ENCODE measurements at places on chromosomes 4 and X. TPM values are rescaled to one million over a fixed set of nuclear protein-coding genes. Genes with fewer than 3 reads are reported as not detected.

GABRQ gene
- under 0.01 TPM for total RNA-seq

TAF7L gene
- 0.35 TPM for total RNA-seq

ARMCX2 gene
- total RNA-seq, result 0.58 TPM

TRPC3 gene
- total RNA-seq, result not detected

PAGE2 gene
- not detected for total RNA-seq

PDZD4 gene
- 0.63 TPM for total RNA-seq

CXCL5 gene
- total RNA-seq, result 0.55 TPM

RBM47 gene
- 47.6 TPM for total RNA-seq

WWC2 gene
- 15.8 TPM for total RNA-seq

GRCh38 chr4:79227860-79228259 lies 98.0 kb downstream of the NAA11 start:
- DNase-seq, result no peak

DNA sequence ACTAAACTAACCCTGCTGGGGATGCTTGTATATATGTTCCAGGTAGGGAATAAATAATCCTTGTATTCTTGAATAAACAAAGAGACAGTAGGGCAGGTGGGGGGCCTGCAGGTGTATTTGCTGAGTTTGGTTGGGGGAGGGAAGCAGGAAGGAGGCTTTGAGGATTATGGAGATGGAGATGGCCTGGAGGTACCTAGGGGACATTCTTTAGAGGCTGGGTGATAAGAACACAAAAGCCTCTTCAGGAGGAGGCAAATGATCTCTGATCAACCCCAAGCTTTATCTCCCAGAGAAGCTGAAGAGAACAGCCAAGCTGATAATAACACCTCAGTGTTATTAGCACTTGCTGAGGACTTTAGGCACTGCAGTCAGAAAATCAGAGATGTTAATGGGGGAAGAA lies 187.7 kb downstream of the MGST2 start:
- no peak for DNase-seq

GRCh38 chr4:146407669-146408084 lies 114.1 kb downstream of the SLC10A7 start:
- peak; percentile 84 for DNase-seq

- no peak for DNase-seq
These were observed 426.5 kb upstream of the PABPC4L start for GRCh38 chr4:134628066-134628465.

- DNase-seq, result no peak
These were observed 505.0 kb upstream of the PITX2 start for GRCh38 chr4:111127841-111128240.

DNA sequence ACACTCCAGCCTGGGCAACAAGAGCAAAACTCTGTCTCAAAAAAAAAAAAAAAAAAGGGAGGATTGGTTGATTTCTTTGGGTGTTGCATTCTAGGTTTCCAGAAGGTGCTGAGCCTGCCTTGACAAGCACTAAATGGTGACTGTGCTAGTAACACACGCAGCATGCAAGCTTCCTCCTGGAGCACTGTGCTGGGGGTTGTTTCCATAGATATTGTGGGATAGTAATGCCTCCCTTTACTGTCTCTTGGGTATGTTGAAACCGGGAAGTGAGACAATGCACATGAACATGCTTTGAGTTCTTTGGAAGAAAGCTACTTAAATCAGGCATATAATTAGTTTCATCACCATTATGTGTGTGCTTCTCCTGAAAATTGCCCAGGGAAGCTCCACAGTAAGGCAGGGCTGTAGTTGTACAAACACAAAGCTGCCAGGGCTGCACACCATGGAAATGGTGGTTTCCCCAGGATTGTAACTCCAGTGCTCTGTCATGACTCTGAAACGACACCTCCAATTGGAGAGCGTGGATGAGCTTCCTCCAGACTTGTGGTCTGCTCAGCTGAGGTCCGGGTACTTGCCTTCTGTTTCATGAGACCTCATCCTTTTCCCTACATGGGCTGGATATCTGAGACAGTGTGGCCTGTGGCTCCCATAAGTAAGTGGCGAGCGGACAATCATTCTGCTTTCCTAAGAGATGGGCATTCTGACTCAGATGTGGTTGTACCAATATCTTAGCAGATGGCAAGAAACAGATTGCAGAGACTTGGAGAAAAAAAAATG lies 31.5 kb upstream of the STOX2 start:
- DNase-seq, result no peak

DNA sequence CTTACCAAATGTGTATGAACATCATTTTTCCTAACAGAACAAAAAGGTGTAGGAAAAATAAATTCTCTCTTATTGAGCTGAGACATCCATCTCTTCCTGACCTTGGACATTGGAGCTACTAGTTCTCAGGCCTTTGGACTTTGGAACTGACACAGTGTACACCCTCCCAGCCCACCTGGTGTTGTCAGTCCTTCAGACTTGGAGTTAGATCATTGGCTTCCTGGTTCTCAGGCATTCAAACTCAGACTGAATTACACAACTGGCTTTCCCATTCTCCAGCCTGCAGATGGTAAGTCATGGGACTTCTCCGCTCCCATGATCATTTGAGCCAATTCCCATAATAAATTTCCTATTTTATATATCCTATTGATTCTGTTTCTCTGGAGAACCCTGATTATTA lies 84.8 kb upstream of the EDNRA start:
- DNase-seq, result no peak

DNA sequence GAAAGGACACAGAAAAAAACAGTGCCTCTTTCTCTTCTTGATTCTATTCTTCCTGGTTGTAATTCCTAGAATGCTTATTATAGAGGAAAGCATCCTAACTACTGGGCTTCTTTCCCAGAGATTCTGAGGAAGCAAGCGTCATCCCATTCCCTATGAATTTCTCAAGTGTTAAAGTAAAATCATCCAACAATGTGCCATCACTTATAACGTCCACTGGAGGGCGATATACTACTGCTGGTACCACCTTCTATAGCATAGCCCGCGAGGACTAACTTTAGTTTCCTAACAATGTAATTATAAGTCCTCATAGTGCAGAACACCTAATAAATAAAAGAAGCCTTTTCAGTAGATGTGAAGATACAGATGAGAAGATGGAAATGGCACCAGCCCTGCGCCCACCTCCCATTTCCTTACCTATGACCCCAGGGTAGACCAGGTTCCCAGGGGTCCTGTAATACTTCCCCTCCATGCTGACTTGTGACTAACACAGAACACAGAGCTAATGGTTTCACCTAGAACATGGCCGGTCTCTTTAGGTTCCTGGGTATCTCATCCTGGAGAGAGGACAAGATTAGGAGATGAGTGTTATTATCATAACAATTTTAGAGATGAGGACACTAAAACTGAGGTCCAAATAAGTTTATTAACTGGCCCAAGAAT lies 4.2 kb downstream of the CENPVL3 start:
- DNase-seq, result peak; percentile 61

GRCh38 chrX:49727847-49728246 lies 32.1 kb upstream of the PAGE1 start:
- no peak for DNase-seq

DNA sequence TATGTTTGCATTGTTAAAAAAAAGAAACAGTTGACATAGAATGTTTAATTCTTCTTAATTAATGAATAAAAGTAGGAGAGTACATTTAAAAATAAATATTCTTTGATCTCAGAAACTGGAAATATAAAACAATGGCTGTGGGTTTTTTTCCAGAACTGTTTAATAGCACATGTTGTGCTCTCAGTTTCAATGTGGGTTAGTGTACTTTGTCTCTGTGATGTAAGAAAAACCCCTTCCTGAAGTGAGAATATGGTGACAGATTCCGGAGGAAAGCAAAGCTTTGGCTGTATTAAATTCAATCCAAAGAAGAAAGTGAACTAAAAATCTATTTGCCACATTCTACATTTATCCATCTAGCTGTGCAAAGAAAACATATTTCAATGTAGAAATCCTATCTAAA lies 261.9 kb upstream of the ADGRL3 start:
- no peak for DNase-seq

- no peak for DNase-seq
These were observed 3.1 kb upstream of the SLBP start for GRCh38 chr4:1715002-1715758.

Measured in PC-3 (cell line).